NCI-H187 treated with DMSO at 0.1 percent for 48 hours (cell line): ENCODE measurements at places on chromosomes 7 and 10.

DNA sequence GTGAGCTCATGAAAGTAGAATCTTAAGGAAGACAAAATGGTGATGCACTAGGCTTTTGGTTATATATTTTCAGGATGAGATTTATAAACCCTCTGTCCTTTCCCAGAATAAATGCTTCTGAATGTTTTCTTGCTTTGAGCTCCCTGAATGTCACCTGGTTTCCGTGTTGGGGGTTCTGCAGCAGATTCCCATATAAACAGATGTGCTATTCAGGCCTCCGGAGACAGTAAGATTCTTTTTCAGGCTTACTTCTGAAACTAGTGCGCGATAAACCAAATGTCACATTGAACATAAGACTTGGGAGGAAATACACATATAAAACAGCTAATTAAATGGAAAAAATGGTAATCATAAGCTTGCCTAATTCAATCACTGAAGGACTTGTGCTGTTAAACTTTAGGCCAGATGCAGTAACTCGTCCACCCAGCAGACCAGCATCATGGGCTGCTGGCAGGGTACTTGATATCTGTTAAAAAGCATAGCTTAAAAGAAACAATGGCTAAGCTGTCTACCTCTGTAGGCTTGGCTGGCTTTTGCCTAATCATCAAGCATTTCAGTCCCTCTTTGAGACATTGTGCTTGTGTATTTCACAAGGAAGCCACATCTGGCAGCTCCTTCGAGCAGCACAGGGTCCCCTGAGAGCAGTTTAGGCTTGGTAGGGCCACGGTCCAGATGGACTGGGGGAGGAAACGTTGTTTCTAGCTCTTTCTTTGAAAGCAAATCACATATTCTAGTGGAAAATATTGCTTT is 281.2 kb upstream of the KIAA1217 start:
- no peak for DNase-seq

GRCh38 chr7:102321351-102322201 is 34.7 kb downstream of the SPDYE6 start:
- no peak for DNase-seq

GRCh38 chr10:122333037-122333436 is 41.5 kb upstream of the PLEKHA1 start:
- no peak for DNase-seq

DNA sequence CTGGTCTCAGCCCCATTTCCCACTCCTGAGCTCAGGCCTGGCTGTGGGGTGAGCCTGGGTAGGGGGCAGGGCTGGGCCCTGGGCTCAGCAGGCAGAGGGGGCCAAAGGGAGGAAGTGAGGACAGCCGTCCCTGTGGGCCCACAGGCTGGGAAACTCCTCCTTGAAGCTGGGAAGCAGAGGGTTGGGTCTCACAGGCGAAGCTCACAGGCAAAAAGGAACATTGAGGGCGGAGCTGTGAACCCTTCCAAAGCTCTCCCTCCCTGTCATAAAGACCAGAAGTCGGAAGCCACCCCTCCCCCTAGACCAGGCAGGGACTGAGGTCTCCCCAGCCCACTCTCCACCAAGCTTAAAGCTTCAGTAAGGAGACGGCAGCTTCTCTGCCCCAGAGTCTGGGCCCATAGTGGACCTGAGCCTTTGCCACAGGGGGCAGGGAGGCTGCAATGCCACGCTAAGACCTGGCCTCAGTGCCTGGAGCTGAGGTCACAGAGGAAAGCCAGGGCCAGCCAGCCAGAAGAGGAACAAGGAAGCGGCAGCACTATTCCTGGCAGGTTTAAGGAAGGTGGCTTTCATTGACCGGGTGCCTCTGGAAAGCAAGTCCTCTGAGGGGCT is 1.0 kb upstream of the KCP start:
- DNase-seq = no peak

GRCh38 chr7:6074612-6075380 is 43.6 kb downstream of the ANKRD61 start:
- no peak for DNase-seq

- DNase-seq = no peak
These were observed 4.9 kb downstream of the SLC25A13 start for GRCh38 chr7:96316949-96317348.

- no peak for DNase-seq
These were observed 133.5 kb downstream of the SGMS1 start for GRCh38 chr10:50490241-50490640.
